ENCODE measurements at places on chromosomes 11 and 22.

- DNase-seq = no peak
Measured at GRCh38 chr22:22037740-22038139, 55.2 kb upstream of the TOP3B start.

DNA sequence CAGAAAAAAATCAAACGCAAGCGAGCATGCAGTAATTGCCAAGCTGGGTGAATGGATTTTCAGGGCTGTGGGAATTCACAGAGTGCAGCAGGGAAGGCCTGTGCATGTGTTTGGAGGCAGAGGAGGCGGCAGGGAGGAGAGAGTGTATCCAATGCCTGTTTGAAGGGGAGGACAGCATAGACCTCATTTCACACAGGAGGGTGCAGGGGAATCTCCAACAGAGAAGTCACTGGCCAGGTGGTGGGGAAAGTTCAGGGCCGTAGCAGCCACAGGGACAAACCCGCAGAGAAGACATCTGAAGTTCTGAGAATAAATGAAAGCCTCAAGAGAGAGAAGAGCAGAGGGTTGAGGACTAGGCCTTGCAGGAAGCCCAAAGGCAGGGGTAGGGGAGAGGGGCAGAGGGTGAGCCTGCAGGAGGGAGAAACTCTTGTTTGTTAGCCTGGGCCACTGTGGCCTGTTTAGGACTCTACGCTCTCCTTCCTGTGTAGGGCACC is 19.2 kb upstream of the KDM2A start:
- no peak for DNase-seq

GRCh38 chr11:32435152-32435480 is 223 bp downstream of the WT1 start:
- no peak for DNase-seq

DNA sequence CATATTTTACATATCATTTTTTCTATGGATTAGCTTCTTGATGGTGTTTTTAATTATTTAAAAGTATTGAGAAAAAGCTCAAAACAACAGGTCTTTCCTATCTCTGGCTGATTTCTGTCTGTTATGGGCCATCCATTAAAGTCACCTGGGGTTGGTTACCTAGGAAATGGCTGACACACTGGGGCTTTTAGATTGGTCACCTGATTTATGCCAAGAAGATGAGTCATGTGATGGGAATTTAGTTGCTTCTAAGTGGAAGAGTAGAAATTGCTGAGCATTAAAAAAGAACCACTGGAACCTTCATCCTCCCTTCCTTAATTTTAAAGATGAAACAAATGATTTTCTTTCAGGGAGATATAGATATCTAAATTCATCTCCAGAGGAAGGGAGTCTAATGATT is 48.8 kb upstream of the LARGE1 start:
- no peak for DNase-seq

DNA sequence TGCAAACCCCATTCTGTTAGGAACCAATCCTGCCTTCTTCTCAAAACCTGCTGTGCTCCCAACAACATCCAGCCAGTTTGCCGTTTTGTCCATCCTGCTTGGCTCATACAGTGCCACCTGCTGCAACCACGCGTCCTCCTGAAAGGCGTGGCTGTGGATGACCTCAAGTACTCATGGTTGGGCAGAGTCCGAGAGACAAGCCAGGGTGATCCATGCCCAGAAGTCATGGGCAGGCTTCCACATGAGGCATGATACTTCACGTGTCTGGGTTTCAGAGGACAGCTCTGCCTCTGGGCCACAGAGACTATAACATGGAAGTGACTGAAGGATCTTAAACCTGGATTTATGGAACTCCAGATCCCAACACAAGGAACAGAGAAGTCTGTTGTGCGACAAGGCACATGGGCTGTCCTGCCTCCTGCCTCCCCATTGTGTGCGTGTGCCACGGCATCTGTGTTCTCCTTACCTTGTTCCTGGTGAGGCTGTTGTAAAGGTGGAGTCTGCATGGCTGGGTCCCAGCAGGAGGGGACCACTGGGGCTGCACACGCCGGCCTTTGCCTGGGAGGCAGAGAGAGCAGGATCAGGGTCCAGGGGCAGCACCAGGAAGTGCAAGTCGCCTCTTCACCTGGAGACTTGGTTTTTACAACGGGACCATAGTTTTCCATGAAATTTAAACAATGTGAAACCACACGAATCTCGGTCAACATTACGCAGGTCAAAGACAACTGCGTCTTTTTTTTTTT is 15.4 kb downstream of the CARS1 start:
- no peak for DNase-seq

DNA sequence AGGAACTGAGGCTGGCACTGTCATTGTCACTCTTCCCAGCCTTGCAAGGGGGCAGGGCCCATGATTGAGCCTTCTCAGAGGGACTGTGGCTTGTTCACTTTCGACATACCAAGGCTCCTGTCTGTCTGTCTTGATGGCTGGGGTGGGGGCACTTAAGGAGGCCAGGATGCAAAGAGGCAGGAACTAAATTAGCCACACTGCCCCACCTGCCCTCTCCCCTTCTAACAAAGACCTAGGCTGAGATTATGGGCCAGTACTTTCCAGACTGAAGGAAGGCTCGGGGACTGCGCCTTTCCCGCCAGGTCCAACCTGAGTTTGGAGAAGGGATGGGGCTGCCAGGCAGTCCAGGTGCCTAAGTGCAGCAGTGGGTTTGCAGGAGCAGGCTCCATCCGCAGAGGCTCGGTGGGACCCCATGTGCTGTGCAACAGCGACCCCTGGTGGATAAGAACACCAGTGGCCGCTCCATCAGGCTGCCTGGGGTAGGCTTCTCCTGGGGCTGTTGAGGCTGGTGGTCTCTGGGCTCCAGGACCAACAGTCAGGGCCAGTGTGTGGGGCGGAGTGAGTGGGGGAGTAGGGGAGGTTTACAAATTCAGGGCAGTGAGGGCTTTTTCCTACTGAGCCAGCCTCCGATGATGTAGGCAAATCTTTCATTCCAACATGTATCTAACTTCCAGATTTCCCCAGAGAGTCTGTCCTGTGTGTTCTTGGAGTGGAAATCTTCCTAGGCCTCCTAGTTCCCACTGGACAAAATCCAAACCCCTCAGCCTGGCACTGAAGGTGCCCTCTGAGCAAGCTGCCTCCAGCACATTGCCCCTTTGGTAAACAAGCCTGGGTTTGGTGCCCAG is 93.9 kb downstream of the INSC start:
- DNase-seq = no peak

DNA sequence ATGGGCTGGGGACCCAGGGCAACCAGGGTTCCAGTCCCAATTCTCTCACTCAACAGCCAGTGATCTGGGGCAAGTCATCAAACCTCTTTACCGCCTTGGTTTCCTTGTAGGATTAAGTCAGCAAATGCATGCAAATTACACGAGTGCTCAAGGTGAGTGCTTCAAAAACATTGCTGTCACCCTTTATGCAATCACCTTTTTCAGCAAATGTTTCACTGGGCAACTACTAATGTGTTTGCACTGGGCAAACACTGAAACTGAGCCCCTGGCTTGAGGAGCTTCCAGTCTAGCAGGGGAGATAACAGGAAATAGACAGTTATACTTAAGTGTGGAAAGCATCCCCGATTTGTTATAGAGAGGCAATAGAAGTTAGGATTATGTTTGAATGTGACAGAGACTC is 37.7 kb upstream of the DMC1 start:
- no peak for DNase-seq

DNA sequence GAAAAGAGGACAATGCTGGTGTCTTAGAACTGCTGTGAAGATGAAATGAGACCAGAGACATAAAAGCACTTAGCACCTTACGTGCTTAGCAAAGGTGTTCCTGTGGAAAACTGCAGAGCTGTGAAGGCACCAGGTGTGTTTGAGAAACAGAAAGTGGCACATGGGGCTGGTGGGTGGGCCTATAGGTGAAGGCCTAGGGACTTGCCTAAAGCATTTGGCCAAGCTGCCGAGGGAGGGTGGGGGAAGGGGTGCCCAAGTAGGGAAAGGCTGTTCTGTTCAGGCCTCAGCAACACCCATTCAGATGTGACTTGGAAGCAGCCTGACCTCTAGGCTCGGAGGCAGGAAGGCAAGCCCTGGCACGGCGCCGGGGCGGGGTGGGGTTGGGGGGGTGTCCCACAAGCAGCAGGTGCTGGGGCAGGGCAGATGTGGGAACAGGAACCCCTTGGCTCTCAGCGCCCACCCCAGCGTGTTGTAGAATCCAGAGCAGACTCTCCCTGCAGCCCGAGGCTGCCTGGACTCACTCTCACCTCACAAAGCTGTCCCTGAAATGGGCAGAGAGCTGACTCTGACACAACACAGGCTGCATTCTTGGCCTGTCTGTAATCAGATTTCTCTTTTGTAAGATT is 366.7 kb upstream of the NARS2 start:
- DNase-seq = no peak

- no peak for DNase-seq
Measured at GRCh38 chr11:16873289-16873688, 134.8 kb downstream of the C11orf58 start.

DNA sequence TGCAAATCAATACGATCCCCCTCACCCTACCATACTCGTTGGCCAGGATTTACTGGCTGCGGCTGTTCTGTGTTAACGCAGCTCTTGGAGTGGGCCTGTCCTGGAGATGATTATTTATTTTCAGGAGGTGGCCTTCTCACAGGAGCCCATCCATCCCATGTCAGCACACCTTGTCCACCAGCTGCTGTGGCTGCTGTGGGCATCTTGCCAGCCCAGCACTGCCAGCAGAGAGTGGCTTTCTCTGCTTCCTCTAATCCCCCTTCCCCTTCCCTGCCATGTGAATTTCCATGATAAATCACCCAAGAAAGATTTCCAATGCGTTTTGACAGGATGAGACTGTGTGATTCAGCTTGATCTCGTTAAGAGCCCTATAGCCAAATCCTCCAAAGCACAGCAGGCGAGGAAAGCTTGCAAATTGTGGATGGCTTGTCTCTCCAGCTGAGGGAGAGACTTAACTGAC is 309.1 kb upstream of the C11orf87 start:
- no peak for DNase-seq

- DNase-seq = no peak
Measured at GRCh38 chr11:36164506-36165250, 124.5 kb downstream of the COMMD9 start.

DNA sequence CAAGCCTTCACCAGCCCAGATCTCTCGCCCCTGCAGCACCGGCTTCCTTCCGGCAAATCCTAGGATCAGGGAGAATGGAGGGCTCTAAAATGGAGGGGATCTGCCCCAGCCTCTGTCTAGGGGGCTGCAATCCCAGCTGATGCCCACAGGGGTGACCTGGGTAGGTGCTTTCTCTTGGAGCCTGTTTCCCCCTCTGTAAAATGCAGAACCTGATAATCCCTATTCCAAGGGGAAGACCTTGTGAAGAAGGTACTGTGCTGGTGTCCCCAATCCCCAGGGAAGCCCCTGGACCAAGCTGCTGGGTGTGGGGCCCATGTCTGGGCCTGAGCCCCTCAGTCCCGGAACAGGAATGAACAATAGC is 2.8 kb downstream of the EMID1 start:
- DNase-seq = no peak

DNA sequence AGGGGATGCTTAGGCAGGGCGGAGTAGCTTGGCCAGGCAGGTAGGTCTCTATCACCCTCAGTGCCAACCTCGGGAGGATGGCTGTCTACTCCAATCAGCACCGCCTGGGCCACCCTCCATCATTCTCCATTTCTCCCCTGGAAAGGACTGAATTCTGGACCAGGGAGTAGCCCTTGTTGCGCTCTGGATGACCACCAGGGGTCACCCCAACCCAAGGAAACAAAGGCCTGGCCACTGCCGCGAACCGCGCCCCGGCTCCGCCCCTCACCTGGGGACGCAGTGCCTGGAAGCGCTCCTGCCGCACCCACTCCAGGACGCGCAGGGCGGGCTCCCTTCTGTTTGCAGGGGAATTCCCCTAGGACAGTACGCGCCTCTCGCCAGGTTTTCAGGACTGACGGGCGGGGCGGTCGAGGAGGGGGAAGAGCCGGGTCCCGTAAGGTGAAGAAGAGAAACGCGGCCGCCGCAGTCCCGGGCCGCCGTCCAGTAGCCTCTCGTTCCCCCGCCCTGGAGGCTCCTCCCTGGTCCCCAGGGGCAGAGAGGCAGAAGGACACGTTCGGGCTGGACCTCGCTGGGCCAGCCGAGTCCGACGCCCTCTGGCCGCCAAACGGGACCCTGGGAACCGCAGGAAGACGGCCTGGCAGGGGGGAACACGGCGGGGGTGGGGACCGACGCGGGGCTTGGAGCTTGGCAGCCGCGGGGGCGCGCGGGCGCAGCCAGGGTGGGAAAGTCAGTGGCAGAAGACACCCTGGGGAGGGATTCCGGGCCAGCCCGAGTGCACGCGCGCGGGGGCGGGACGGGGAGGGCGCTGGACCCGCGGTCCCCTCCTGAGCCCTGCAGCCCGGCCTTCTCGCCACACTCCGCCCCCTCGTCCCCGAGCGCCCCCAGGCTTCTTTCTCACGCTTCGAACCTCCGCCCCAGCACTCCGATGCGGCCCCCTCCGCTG is 7.1 kb downstream of the SCN4B start:
- DNase-seq = no peak

GRCh38 chr11:8828580-8829361 is 82.2 kb upstream of the AKIP1 start:
- DNase-seq = no peak

DNA sequence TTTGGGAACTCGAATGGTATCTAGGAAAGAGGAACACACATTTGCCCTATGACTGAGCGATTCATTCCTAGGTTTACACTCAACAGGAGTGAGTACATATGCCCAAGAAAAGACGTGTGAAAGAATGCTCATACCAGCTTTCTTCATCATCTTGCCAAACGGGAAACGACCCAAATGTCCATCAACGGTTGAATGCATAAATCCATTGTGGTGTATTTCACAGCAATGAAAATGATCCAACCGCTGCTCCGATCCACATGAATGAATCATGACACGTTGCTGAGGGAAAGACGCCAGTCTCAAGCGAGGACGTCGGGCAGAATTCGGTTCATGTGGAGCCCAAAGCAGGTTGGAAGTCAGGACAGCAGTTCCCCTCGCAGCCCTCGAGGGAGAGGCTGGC is 71.5 kb downstream of the CYTH4 start:
- no peak for DNase-seq

- DNase-seq = no peak
Measured at GRCh38 chr11:104852811-104853210, 45.4 kb downstream of the CASP12 start.

GRCh38 chr22:25496396-25497064 is 67.9 kb upstream of the GRK3 start:
- DNase-seq = no peak

- no peak for DNase-seq
Measured at GRCh38 chr11:47552056-47552565, 821 bp downstream of the CELF1 start.

- no peak for DNase-seq
Measured at GRCh38 chr11:125390946-125391345, 105.1 kb downstream of the FEZ1 start.

DNA sequence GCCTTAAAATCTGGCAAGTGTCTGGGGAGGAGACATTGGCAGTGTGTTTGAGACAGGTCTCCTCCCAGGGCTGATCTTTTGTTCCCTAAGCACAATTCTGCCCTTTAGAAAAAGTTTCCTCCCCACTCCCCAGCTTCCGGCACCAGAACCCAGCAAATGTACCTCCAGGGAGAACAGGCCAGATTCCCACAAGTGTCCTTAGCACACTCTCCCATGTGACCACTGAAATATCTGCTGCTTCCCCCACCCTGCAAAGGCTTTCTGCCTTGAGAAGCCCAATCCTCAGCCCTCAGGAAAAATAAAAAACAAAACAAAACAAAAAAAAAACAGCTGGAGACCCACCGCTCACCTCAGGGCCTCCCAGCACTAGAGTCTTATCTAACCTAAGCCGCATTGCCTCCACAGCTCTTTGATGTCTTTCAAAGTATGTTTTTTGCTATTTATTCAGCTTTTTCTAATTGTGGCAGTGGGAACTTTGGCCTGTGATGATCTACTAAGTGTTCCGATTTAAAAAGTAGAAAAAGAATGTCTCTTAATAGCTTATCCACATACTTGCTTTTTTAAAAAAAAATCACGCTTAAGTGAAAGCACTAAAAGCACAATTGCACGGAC is 29.0 kb upstream of the FBLN1 start:
- no peak for DNase-seq

GRCh38 chr11:134920851-134921608 is 509.0 kb upstream of the B3GAT1 start:
- no peak for DNase-seq

All from DMS 273 treated with DMSO at 0.1 percent for 48 hours (cell line).